ENCODE measurements at places on chromosomes 16 and 17. TPM values are rescaled to one million over a fixed set of nuclear protein-coding genes. Genes with fewer than 3 reads are reported as not detected.

The C16orf46 gene
- 0.49 TPM for polyA plus RNA-seq

The IL17C gene
- 0.75 TPM for polyA plus RNA-seq

The CNGB1 gene
- not detected for polyA plus RNA-seq

The COX6A2 gene
- not detected for polyA plus RNA-seq

The IL21R gene
- polyA plus RNA-seq, result 77.2 TPM

The ARL4D gene
- 3.9 TPM for polyA plus RNA-seq

The PRAC1 gene
- polyA plus RNA-seq, result not detected

The FOXN1 gene
- polyA plus RNA-seq, result not detected

The FA2H gene
- polyA plus RNA-seq, result not detected

The SOX15 gene
- not detected for polyA plus RNA-seq

The NUP88 gene
- polyA plus RNA-seq, result 392 TPM

The SDR42E2 gene
- 1.2 TPM for polyA plus RNA-seq

The KCTD2 gene
- 2.9 TPM for polyA plus RNA-seq

The ADAMTS18 gene
- polyA plus RNA-seq, result not detected

The USP43 gene
- not detected for polyA plus RNA-seq

The PLXDC1 gene
- polyA plus RNA-seq, result not detected

The CCL17 gene
- polyA plus RNA-seq, result not detected

The RHOT2 gene
- 27.3 TPM for polyA plus RNA-seq

Data from naive B cell (primary cell).